ENCODE measurements at places on chromosomes 3 and 15.

DNA sequence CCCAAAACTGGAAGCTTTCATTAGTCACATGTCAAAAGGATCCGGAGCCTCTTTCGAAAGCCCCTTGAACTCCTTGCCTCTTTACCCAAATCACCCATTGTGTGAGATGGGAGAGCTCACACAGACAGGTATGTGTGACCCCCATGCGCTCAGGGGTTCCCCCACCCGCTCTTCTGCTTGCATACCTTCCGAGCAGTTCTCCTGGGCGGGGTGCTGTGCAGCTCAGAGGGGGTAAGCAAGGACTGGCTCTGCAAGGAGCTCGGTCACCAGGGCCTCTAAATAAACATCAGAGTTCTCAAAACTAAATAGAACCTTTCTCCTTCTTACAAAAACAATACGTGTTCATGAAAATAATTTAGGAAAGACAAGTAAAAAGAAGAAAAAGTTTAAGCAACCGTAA lies 55.7 kb downstream of the PXYLP1 start:
- no peak for DNase-seq

DNA sequence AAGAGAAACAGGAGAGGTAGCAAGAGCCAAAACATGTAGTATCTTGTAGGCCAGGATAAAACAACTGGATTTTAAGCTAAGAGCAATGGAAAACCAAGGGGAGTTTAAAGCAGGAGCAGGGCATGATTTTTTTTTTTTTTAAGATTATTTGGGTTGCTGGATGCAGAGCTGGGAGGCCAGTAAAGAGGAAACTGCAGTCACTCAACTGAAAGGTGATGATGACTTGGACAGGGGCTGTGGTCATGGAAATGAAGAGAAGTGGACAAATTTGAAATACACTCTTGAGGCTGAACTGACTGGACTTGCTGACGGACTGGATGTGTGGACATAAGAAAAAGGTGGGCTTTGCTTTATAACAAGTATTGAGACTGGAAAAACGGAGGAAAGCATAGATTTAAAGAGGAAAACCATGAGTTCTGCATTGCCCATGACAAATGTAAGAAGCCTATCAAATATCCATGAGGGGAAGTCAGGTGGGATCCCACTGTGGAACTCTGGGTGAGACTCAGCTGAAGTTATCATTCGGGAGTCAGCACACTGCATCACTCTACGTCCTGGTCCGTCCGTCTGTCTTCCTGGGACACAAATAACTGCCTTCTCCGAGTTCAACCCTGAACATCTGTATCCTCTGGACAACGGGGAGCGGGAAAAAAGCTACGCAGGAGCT lies 688 bp downstream of the XPC start:
- DNase-seq = no peak

GRCh38 chr3:119223511-119223910 lies 17.2 kb downstream of the B4GALT4 start:
- no peak for DNase-seq

DNA sequence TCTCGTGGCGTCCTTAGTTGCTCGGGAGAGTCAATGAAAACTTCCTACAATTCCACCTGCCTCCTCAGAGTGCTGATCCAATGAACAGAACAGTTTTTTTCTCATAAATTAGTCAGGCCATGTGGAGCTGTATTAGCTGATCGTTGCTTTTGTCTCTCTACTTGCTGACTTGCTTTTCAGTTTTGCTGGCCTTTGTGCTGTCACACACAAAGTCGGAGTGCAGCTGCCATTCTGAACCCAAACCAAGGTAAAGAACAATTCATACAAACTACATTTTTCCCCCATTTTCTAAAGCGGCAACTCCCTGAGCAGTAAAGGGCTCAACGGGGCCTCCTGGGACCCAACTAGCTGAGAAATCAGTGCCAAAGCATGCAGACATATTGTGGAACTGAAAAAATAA lies 43.1 kb downstream of the MEIS2 start:
- no peak for DNase-seq

- DNase-seq = no peak
Measured at GRCh38 chr3:152558386-152558785, 276.5 kb upstream of the P2RY1 start.

GRCh38 chr3:121624147-121624899 lies 31.1 kb downstream of the FBXO40 start:
- no peak for DNase-seq

GRCh38 chr3:34145796-34146195 lies 347.4 kb downstream of the PDCD6IP start:
- DNase-seq = no peak

DNA sequence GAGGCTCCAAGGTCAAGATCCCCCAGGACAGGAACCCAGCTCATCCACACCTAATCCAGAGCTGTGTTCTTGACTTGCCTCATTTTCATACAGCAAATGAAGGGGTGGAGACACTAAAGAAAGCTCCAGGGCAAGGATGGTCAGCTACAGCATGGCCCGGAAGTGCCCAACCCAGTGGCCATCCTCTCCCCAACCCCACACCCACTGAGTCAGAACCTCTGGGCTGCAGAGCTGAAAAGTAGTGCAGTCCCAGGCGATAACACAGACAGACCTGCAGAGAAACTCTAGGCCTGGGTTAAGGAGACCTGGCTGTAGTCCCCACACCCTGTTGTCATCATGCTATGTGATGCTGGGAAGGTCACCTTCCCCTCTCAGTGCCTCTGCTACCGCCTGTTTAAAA lies 85.3 kb downstream of the SEMA5B start:
- no peak for DNase-seq

DNA sequence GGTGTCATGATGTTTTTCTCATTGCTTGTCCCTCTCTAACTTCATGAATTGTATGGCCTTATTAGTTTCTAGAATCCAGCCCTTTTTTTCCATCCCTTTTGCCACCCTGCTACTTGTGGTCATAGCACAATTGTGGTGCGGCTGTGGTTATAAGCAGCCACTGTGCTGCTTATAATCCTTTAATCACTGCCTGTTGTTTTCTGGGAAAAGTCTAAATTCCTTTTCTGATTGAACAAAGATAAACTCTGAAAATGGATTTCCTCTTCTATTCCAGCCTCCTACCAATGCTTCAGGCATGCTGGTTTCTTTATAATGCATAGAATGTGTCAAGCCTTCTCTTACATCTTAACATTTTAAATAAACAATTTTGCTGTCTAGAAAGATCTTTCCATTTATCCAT lies 319.5 kb downstream of the C3orf38 start:
- DNase-seq = no peak

GRCh38 chr3:33883951-33884561 lies 85.6 kb downstream of the PDCD6IP start:
- DNase-seq = no peak

- no peak for DNase-seq
Measured at GRCh38 chr3:35745802-35746484, 106.6 kb downstream of the ARPP21 start.

DNA sequence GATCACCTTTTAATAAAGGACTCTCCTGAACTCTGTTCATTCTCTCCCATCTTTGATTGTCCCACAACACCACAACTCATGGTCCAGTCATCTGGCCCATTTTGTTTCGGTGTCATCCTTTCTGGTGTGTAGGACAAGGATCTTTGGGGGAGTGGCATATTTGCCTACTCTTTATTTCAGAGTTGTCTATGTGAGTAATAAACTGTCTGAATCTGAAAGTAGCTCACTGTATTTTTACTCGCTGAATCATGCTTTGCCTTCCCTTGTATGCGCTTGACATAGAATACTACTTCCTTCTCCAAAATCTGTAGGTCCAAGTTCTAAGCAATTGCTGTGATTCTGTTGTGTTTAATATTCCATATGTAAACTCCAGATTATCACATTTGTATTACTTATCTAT lies 29.9 kb upstream of the NOX5 start:
- DNase-seq = no peak

Measured in activated CD8-positive, alpha-beta memory T cell treated with anti-CD3 and anti-CD28 coated beads for 1 hour (primary cell).